ENCODE measurements at places on chromosomes 16 and 17.

DNA sequence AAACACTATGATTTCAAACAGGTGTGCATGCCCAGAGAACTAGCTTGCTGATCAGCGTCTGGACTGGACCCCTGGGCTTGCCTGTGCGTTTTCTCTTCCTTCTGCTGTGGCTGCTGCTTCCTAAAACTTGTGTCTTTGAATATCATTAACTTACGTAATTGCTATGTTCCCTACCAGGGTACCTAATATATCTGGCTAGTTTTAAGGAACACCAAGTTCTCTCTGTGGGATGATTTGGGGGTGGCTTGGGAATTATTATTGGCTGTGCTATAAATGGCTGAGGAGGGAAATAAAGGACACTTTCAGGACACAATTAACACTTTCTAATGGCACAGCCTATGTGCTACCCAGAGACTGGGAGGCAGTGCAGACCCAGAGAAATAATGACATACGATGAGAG, 606.0 kb upstream of the RBFOX1 start:
- DNase-seq, result no peak

- DNase-seq, result no peak
Measured at GRCh38 chr17:64718058-64718457, 56.0 kb upstream of the SMURF2 start.

GRCh38 chr17:12035673-12036072, 15.0 kb downstream of the MAP2K4 start:
- no peak for DNase-seq

GRCh38 chr17:39950871-39951348, 11.9 kb upstream of the GSDMA start:
- no peak for DNase-seq

GRCh38 chr17:78111727-78112517, 16.6 kb downstream of the TMC6 start:
- no peak for DNase-seq

DNA sequence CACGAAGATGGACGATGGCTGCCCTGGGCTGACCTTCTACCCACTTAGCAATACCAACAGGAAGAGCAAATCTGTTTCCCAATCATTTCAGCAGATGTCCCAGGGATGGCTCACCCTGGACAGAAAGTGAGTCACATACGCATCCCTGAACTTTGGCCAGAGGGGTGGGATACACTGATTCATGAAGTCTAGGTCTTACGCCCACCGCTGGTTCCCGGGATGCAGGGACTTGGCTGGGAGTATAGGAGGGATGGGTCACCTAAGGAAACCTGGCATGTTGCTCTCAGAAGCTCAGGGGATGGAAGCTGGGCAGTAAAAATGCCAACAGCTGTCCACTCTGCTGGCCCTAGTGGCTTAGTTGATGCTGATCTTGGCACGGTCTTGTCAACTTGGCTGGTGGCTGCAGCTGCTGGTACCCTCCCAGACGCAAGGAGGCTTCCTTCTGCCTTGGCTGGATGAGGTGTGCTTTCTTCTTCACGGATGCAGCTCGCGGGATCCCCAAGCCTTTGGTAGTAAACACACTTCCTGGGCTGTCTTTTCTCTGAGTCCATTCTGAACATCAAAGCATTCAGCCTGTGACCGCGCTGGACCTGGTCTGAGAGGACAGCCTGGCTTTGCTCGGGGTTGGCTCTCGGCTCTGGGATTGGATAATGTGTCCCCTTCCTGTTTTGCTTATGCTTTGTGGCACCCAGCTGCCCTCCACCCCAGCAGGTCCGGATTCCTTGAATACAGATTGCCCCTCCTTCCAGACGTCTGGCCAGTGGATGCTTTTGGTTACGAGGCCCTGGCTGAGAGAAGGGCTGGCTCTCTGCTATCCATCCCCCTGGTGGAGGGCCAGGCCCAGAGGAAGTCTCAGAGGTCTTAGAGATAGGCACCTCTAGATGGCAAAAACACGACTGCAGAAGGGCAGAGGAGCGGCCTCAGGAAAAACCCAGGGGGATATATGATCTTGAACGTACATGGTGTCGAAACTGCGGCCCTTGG, 71.5 kb downstream of the RAP1GAP2 start:
- no peak for DNase-seq

- DNase-seq, result no peak
Measured at GRCh38 chr16:84548508-84548907, 44.0 kb upstream of the MEAK7 start.

GRCh38 chr17:7716901-7717755, at the start of gene DNAH2:
Gene DNAH2 (plus strand): TSS chr17:7717744. CDS start chr17:7719735, 1,991 bp downstream.
- peak; percentile 33 for DNase-seq

- DNase-seq, result no peak
Measured at GRCh38 chr17:10316801-10317542, 55.8 kb downstream of the MYH13 start.

DNA sequence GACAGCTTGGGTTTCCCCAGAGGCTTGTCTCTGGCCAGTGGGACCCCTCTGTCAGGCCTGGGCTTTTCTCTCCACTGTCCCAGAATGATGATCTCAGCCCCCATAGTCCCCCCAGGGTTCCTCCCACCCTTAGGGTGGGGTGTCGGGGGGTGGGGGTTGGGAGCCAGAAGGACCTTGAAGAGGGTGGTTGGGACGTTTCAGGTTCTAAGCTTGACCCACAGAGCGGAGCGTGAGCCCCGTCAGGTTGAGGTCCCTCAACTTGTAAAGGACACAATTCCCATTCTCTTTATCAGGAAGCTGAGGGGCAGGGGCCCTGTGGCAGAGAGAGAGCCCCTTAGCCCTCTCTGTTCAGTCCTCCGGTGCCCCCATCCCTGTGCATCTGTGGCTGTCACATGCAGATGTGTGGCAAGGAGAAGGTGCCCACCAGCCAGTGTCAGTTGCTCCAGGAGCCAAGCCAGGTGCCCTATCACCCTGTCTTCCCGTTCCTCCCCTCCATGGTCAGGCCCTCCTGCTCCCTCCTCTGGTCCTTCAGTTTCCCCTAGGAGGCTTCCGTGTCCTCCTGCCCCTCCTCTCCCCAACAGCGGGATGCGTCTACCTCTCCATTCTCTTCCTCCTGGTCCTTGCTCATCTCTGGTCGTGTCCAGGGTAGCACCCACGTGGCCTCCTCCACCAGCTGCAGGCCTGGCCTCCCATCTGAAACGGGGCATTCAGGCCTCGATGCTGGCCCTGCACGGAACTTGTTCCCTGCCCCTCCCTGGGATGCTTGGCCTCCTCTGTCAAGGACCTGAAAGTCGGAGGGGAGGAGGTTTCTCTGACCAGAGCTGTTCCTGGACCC, 1.5 kb upstream of the NTN3 start:
- DNase-seq, result no peak

- DNase-seq, result no peak
Measured at GRCh38 chr17:44045486-44045885, 21.0 kb downstream of the LSM12 start.

DNA sequence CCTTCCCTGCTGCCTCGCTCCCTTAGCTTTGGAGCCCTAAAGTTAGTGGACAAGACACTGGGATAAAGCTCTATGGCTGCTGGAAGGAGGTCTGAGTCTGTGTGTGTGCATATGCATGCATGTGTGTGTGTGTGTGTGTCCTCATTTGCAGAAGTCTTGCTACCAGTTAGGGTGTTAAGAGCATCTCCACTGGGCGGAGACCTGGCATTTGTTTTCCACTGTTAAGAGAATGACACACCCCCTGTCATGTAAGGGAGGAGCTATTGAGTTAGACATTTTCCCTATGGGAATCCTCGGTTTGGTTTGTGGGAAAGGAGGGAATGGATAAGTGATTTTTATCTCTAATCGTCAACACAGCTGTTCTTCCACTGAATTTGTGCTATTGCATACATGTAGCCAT, 24.8 kb upstream of the ARHGAP23 start:
- DNase-seq, result no peak

- no peak for DNase-seq
Measured at GRCh38 chr17:47797797-47798196, 23.8 kb downstream of the OSBPL7 start.

DNA sequence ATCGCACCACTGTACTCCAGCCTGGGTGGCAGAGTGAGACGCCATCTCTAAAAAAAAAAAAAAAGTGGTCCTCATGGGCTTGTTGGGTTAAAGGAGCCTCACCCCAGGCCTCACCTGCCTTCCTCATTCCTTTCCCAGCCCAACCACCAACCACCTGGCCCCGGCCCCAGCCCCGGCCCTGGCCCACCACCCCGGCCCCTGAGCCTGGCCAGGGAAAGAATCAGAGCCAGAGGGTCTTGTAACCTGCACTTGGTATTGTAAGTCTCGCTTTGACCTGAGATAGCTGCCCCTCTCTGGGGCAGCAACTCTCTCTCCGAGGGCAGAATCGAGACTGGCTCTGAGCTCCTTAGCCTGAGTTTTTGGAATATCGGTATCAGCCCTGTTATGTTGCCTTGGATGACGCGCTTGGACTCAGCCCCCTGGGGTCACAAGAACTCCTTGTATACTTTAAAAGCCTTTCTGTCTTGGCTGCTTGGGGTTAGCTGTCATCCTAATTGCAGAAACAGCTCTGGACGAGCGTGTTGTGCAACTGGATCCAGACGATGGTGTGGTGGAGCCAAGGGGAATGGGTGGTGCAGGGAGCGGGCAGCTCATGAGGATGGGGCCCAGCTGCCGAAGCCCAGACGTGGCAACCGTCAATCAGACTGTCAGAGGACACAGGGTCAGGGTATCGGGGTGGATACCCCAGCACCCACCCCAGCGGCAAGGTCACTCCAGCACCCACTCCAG, 14.6 kb downstream of the SMTNL2 start:
- no peak for DNase-seq

DNA sequence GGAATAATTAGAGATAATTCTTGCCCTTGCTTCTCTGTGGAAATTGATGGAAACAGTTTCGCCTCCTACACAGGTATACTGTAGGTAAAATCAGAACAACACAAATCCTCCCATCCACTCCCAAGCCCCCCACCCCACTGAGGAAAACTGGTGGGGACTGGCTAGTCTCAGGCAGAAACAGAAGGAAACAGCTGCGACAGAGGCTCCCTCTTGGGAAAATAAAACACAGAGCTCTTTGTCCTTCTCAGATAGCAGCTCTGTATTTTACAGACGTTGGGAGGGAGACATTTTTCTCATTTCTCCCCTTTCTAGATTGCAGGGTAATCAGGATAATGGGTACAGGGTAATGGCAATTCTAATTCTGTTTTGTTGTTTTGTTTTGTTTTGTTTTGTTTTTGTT, 1.1 kb downstream of the SLFN13 start:
- DNase-seq, result no peak

GRCh38 chr16:72124761-72125634, 31.4 kb downstream of the DHX38 start:
- peak; percentile 16 for DNase-seq

DNA sequence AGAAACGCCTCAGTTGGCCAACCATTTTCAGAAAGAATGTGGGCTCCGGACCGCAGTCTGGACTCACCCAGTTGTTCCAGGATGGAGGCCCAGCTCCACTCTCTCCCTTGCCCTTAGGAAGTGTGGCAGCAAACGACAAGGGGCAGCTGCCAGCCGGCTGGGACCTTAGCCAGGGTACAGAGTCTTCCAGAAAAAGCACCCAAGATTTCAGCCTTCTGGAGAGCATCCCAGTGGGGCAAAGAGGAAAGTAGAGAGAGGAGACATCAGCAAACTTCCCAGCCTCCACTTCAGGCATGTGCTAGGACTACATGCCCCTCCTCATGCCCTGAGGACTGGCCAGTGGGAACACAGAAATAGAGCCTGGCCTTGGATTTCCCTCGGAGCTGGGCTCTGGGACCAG, 56.8 kb upstream of the SCNN1B start:
- no peak for DNase-seq

- DNase-seq, result no peak
Measured at GRCh38 chr17:39576187-39576586, 31.5 kb downstream of the NEUROD2 start.

DNA sequence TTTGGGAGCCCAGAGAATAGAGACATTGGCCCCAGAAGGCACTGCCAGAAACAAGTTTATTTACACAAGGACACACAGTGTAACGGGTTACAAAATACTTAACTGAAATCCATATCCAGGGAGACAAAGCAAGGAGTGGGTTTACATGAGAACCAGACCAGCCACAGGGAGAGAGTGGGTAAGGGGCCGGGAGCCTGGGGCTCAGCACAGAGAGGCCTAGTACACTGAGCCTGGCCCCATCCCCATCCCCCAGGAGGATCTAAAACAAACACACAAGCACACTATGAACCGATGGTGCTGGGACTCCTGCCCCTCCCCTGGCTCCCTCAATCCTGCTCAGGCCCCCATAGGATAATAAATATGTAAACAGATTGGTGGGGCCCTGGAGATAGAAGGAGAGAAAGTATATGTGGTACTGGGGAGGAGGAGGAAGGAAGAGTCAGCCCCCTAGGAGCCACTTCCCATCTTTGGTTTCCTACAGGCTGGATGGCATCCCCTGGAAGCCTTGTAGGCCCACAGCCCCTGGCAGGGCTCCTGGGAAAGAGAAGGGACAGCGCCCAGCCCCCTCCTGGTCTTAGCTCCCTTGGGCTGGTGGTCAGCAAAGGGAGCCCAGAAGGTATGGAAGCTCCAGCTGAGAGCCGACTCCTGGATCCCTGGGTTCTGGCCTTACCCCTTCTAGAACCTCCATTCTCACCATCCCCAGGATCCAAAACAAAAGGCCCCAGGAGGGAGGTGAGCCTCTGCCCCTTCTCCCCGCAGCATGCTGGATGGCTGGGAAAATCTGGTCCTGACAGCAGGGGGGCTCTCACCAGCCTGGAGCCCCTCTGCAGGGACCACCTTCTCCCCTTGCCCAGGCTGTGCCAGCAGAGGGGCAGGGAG, 6.4 kb downstream of the G6PC3 start:
- no peak for DNase-seq

- DNase-seq, result no peak
Measured at GRCh38 chr17:30717291-30718098, 107.0 kb downstream of the CRLF3 start.

DNA sequence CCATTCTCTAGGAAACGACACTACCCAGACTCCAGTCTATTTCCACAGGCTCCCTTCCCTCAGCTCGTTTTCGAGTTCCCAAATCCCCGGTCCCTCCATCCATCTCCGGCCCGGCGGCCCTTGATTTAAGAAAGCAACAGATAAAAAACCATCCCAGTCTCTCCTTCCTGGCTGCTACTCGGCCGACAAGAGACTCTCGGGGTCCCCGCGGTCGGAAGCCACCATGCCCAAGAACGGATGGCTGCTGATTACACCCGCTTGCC, 182 bp downstream of the RPL26 start:
- no peak for DNase-seq

Data from stimulated activated CD8-positive, alpha-beta memory T cell treated with anti-CD3 and anti-CD28 coated beads, Interleukin-15, amount 100 ng/mL, for 24 hours (primary cell).